GM13977 (cell line): ENCODE measurements at places on chromosomes 2 and 18.
A peak's percentile ranks its signal among the peaks of the same experiment; 100 is the strongest.

DNA sequence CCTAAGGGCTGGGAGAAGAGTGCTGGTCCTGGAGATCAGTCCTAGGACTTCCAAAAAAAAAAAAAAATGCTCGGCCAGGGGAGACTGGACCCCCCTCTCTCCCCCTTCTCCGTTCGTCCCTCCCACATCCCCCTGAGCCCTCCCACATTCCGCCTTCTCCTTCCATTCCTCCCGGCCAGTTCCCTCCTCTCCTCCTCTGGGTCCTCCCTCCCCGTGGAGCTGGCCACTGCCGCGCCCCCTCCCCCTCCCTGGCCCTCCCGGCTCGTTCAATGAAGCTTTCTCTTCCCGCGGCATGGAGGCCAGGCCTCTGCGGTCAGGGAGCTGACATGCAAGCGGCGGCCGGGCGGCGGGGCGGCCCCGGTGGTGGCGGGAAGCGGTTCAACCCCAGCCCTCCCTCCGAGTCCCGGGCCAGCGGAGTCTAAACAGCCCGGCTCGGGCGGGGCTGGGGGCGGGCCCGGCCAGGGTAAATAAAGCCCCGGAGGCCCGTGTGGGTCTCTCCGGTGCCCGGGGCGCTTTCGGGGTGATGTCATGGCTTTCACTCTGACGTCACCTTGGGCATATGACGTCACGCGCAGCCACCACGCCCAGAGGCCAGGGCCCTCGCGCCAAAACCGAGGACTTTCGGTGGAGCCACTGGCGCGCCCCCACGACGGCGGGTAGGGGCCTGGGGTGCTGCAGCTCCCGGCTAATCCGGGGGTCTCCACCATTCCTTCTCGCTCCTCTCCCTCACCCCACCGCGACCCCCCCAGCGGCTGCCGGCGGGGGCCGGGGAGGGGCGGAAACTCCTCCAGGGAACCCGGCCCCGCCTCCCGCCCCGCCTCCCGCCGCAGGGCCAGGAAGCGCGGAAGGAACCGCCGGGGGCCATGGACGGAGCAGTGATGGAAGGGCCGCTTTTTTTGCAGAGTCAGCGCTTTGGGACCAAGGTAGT is at the start of the genes DOK1 and LOXL3:
DOK1 (plus strand) TSS at position 829 of the 928 bp plus-strand sequence; CDS start at position 864, 35 bp downstream.
LOXL3 (minus strand) TSS at position 51 of the 928 bp plus-strand sequence. CDS start 1,308 bp downstream, outside the sequence.
- peak; percentile 94 for DNase-seq

DNA sequence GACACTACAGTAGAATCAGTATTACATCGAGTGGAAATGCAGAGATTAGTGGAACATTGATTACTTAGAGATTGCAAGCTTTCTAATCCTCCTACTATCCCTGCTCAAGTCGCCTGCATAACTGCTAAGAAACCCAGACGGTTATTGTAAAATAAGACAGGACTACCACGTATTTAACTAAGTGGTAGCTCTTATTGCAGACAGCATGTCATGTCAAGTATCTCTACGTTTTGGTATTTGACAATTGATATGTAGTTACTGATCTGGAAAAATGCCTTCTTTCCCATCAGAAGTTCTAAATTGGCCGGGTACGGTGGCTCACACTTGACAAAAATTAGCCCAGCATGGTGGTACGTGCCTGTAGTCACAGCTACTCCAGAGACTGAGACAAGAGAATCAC is 404.1 kb downstream of the CBLN2 start:
- DNase-seq, result no peak

- no peak for DNase-seq
Measured at GRCh38 chr2:191311-192190, 72.3 kb downstream of the SH3YL1 start.

GRCh38 chr18:9441061-9441460 is 34.3 kb upstream of the RALBP1 start:
- DNase-seq, result no peak

- no peak for DNase-seq
Measured at GRCh38 chr18:46265196-46266156, 161.3 kb downstream of the HAUS1 start.

DNA sequence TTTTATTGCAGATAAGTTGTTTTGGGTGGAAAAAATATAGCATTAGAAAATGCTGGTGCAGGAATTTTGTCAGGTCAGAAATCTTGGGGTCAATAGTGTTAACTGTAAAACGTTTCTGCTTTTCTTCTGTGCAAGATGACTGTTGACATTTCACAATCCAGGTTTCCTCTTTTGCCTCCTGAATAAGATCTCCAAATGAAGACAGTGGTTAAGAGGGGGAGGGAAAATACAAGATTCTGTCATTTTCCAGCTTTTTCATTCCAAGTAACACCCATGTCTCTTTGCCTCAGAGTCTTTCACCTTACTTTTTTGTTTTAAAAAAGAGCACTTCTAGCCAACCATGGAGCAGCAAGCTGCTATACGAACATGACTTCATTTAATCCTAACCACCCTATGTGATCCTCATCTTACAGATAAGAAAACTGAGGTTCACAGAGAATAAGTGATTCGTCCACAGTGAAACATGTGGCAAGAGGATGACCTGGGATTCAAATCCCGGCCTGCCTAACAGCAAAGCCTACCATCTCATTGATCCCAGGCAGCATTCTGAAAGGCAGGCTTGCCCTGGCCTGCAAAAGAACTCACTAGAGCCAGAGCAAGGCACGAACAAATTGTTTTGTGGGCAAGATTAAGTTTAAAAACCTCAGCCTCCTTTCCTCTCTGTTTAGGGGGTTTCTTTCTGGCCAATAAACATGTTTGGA is 3.0 kb downstream of the PLEK start:
- no peak for DNase-seq
